ENCODE measurements at places on chromosomes 2 and 18.
A peak's percentile ranks its signal among the peaks of the same experiment; 100 is the strongest.

DNA sequence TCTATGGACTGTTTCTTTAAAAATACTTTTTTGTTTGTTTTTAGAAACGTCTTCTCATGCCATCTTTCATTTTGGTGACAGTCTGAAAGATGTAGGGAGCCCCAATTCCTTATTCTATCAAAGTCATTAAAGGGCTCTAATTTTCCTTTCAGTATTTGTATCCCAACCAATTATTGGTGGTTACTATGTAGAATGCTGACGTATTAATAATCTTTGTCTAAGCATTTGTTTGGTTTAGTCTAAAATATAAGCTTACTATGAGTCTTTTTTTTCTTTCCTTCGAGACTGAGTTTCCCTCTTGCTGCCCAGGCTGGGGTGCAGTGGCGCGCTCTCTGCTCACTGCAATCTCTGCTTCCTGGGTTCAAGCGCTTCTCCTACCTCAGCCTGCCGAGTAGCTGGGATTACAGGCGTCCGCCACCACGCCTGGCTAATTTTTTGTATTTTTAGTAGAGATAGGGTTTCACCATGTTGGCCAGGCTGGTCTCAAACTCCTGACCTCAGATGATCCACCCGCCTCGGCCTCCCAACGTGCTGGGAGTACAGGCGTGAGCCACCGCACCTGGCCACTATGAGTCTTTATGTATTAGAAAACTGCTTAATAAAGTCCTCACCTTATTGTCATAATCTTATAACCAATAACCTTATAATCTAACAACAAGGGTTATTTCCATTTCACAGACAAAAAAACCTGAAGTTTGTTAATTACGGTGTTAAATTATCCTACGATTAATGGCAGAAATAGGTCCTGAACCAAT, 849 bp upstream of the VRK2 start:
- no peak for DNase-seq

GRCh38 chr18:29377346-29377745, 1200.4 kb upstream of the CDH2 start:
- no peak for DNase-seq

DNA sequence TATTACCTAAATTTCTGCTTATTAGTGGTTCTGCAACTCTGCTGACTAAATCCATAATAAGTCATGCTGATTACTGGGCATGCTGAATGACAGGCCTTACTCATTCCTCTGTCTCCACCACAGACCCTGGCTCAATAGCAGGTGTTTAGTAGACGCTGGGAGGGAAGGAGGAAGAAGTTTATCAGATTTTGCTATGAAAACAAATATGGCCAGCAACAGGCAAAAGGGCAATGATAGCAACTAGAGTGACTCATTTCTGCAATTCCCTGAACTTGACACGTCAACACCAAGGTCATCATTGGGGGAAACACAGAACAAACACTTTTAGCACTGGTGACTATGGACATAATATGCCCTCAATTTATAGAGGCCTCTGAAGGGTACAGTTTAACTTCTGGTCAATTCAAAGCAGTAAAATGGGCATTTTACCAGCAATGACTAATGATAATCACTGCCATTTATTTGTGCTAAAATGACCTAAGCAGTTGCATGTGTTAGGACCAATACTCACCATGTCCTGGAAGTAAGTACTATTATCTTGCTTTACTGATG, 35.2 kb downstream of the TMEM163 start:
- DNase-seq, result no peak

- no peak for DNase-seq
Observed at GRCh38 chr2:119315241-119315925, 51.3 kb downstream of the C2orf76 start.

GRCh38 chr2:237177986-237178385, 92.3 kb downstream of the COPS8 start:
- DNase-seq, result no peak

DNA sequence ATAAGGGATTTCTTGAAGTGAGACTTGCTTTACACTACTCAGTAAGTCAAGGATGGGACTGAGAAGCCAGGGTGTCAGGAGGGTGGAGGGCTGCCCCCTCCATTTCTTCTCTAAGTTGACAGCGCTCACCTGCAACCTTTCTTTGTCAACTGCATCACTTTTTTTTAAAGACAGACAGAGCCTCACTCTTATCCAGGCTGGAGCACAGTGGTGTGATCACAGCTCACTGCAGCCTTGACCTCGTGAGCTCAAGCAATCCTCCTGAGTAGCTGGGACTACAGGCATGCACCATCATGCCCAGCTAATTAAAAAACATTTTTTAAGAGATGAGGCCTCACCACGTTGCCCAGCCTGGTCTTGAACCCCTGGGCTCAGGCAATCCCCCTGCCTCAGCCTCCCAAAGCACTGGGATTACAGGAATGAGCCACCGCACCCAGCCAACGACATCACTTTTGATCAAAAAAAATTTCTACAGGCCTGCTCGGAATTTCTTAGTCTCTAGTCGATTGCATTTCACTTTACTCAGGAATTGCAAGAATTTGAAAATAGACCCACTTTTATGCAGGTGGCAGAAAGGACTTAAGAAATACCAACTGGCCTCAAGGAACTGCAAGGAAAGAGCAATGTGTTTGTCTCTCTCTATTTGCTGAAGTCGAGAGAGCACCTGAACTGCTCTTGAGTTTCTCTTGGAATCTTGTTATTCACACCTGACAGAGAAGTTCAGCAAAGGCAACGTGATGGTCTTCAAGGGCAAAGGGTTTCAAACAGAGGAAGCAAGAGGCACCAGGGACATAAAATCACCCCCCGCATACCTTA, 101.4 kb downstream of the MYOM1 start:
- no peak for DNase-seq

GRCh38 chr2:96801005-96801785, 14.9 kb upstream of the CNNM3 start:
- peak; percentile 72 for DNase-seq

- no peak for DNase-seq
Observed at GRCh38 chr2:864501-865106, 86.0 kb upstream of the SNTG2 start.

GRCh38 chr2:170354388-170354787, 176.4 kb downstream of the MYO3B start:
- peak; percentile 81 for DNase-seq

DNA sequence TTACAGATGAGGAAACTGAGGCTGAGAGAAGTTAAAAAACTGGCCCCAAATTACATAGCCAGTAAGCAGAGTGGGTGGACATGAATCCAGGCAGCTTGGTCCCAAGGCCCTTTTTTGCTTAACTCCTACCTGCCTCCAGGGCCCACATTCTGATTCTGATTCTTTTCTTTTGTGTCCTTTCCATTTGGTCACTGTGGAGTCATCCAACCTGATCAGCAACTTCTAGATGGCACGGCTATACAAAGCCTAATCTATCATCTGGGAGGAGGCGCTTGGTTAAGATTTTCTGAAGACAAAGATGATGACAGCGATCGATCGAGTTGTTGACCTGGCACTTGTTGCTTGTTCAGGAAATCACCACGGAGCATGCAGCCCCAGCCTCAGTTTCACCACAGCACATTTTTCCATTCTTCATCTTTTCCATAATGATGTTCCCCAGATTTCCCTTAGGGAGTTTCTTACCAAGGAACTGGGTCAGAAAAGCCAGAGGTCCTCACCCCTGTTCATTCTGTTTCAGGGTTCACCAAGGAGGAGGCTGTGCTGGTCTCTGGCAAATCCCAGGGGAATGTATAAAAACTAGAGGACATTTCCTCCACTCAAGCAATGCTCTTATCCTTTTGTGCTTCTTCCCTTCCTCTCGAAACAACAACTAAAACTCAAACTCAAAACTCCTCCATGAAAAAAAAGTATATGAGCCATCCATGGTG, 6.9 kb upstream of the IGFBP2 start:
- no peak for DNase-seq

- no peak for DNase-seq
Observed at GRCh38 chr2:34308140-34308539, 709.0 kb upstream of the FAM98A start.

DNA sequence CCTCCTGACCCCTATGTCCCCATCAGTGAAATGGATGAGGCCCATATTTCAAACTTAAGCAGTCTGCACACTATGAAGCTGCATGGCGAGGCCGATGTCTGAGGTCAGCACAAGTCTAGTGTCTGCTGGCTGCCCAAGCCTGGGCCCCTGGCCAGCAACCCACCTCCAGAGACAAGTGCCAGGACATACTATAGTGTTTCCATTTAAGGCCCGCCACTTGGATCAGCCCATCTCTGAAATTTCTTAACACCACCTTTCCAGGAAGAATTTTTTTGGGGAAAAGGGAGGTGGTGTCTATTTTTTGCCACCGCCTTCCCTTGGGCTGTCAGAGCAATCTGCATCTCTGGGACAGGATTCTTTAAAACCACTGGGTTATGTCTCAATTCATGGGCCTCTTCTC, 1.8 kb downstream of the ACVR1 start:
- DNase-seq, result no peak

DNA sequence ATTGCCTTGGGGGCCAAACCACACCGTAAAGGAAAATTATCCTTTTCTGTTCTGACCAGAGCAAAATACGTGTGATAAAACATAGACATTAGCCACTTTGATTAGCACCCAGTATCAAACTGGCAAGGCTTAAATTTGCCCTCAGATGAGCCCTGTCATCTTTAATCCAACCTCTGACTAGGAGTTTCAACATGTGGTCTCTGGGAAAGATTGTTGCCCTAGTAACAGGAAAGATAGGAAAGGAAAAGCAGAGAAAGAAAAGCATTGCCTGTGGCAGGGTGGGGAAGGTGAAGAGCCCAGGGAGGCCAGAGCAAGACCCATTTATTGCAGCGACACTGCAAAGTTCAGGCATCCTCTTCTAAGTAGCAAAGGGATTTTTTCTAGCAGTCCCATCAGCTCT, 181.5 kb upstream of the SCN7A start:
- no peak for DNase-seq

DNA sequence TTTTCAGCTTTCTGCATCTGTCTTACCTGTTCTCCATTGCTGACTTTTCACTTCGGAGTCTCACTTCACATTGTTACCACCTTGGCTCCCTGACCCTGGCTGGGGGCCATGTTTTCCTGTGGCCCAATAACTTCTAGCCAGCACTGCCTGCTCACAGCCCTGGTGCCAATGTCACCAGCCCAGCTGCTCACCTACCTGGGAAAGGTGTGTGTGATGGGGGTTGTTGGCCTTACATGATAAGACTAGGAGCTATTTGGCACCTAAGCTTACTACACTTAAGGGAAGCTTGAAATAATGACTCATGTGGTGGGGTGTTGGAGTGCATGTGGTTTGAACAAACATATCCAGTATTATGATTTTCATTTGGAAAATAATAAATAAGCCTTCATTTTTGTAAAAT, 37.5 kb upstream of the PGAP1 start:
- no peak for DNase-seq

GRCh38 chr2:86821842-86822241, 31.1 kb upstream of the CD8A start:
- DNase-seq, result no peak

Data from A673 (cell line).